HL-60 (cell line): ENCODE measurements at places on chromosomes 1 and 21.
A peak's percentile ranks its signal among the peaks of the same experiment; 100 is the strongest.

DNA sequence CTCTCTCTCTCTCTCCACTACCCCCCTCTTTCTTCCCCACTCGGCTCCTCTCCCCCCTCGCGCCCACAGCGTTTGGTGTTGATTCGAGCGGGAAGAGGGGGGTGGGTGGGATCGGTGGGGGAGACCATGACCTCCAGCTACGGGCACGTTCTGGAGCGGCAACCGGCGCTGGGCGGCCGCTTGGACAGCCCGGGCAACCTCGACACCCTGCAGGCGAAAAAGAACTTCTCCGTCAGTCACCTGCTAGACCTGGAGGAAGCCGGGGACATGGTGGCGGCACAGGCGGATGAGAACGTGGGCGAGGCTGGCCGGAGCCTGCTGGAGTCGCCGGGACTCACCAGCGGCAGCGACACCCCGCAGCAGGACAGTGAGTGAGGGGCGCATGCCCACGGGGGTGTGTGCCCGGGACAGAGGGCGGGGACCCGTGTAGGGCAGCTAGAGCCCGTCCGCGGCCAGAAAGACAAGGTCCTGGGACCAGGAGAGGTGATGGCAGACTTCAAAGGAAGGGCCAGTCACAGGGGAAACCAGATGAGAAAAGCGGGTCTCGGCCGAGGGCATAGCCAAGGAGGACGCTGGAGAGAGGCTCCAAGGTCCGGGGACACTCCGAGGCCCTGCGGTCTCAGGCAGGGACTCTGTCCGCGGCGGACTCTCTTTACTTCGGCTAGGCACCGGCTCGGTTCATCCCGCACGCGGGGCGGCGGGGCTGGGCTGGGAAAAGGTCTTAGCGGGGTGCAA lies at the start of gene PRRX1:
TSS of gene PRRX1 (plus strand) at position 39 of the 735 bp plus-strand sequence. CDS start at position 127, 88 bp downstream.
- no peak for DNase-seq

GRCh38 chr1:31981972-31982371 lies 31.7 kb upstream of the KHDRBS1 start:
- peak; percentile 12 for DNase-seq

- peak; percentile 70 for DNase-seq
Observed at GRCh38 chr1:89692601-89693521, 59.9 kb downstream of the LRRC8C start.

- no peak for DNase-seq
Observed at GRCh38 chr1:102572637-102573036, 535.7 kb downstream of the COL11A1 start.

- DNase-seq: no peak
Observed at GRCh38 chr1:62318756-62319544, at the start of gene KANK4. TSS of gene KANK4 (minus strand) at chr1:62319434. CDS start at chr1:62281564, 37,870 bp downstream.

GRCh38 chr21:36470294-36470693 lies 9.6 kb downstream of the CLDN14 start:
- DNase-seq: no peak

- DNase-seq: no peak
Observed at GRCh38 chr1:47797575-47797974, 199.6 kb downstream of the TRABD2B start.

- DNase-seq: no peak
Observed at GRCh38 chr1:230144758-230145504, 77.9 kb downstream of the GALNT2 start.

GRCh38 chr1:192632641-192633532 lies 3.1 kb upstream of the RGS13 start:
- DNase-seq: no peak

DNA sequence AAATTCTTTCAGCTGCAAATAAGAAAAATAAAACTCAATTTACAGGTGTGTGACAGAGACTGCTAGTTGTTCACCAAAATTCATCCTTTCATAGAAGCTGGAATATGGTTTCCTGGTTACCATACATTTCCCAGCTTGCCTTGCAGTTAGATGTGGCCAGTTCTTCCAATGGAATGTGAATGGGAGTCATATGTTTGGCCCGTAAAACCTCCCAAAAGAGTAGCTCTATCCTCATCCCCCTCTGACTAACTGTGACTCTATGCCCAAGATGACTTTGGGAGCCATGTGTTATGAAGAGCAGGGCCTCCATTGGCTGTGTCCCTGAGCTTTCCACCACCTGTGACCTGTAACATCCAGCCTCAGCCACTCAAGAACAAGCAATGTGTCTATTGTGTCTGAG lies 90.6 kb upstream of the NGF start:
- no peak for DNase-seq

DNA sequence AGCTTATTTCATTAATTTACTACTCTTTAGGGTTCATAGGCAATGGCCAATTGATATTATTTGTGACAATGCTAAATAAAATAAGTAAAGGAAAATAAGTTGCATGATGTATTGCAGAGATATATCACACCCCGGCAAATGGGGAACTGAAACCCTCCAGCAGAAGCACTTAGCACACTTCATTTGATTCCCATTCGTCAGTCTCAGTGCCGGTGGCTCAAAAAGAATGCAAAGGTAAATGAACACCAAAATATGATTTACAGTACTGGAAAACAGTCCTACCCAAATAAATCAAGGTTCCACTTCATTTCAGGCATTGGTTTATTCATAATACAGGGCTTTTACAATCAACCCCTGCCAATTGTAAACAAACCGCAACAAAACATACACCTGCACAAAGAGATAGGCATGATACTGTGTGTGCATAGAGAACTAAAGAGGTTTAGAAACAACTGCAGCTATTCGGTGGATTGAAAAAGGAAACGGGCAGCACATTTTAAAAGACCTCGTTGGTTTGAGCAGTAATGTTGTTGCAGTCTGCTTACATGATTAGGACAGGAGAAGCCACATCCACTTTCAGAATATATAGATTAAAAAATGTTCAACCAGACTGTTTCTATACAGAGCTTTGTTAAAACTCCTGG lies 1019.2 kb downstream of the TTLL7 start:
- DNase-seq: no peak

GRCh38 chr1:159067699-159068621 lies 8.6 kb downstream of the AIM2 start:
- DNase-seq: peak; percentile 71

GRCh38 chr1:78385744-78386462 lies 104.9 kb upstream of the PTGFR start:
- no peak for DNase-seq

- DNase-seq: peak; percentile 74
Observed at GRCh38 chr1:209659909-209660308, 7.7 kb upstream of the LAMB3 start.

DNA sequence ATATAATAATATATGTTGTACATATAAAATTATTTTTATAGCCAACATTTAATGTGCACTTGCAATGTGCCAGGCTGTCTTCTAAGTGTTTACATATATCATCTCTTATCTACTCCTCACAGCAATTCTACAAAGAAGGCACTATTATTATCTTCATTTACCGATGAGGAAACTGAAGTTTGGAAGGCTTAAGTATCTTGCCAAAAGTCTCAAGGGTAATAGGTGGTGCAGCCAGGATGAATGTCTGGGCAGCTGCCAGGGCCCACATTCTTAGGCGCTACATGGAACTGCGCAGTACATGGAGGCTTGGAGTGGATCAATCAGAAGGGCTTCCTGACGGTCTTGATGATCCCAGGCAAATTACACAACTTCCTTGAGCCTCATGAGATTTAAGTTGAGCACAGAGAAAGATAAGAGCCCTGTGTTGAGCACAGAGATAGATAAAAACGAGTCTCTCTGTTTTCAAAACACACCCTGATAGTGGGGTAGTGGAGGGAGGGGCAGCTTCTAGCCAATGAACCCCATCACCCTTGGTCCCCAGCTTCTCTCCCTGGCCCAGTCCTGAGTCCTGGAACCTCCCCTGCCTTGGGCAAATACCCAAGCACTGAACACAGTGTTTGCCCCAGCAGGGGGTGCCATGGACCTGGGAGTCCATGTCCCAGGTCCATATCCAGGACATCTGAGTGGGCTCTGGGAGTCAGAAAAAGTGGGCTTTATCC lies 9.2 kb downstream of the POU3F1 start:
- no peak for DNase-seq

GRCh38 chr1:209416716-209417115 lies 166.8 kb upstream of the CAMK1G start:
- no peak for DNase-seq

GRCh38 chr1:155037043-155037442 lies 3.4 kb downstream of the DCST1 start:
- no peak for DNase-seq

GRCh38 chr1:47940326-47940725 lies 56.9 kb downstream of the TRABD2B start:
- DNase-seq: no peak

- no peak for DNase-seq
Observed at GRCh38 chr1:32749771-32750170, 47.2 kb upstream of the SYNC start.

- DNase-seq: no peak
Observed at GRCh38 chr21:37627074-37627473, 260.5 kb downstream of the DYRK1A start.

- no peak for DNase-seq
Observed at GRCh38 chr1:178518894-178519293, 6.0 kb downstream of the TEX35 start.

DNA sequence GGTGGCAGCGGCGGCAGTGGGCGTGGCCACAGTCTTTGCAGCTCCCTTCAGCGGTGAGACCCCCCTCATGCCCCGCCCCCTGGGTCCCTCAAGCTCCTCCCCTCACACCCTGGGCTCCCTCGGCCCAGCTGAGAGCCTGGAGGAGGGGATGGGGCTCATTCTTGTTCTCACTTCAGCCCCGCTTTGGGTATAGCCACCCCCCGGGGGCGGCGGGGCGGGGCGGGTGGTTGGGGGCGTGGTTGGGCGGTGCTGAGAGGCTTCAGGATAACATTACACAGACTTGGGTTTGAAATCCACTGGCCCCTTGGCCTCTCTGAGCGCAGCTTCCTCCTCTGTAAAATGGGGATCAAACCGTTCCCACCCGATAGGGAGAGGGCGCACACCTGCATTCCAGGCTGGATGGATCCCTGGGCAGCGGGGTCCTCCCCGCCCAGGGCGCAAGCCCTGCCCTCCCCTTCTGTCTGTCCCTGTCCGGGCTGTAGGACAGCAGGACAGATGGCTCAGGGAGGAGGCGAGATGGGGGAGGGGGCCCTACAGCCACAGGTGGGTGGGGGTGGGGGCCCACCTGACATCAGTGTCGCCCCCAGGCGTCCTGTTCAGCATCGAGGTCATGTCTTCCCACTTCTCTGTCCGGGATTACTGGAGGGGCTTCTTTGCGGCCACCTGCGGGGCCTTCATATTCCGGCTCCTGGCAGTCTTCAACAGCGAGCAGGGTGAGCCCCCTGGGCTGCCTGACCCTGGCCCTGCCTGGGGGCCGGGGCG lies 5.1 kb downstream of the CLCNKA start:
- no peak for DNase-seq
